ENCODE measurements at places on chromosomes 7 and 10. TPM values are rescaled to one million over a fixed set of nuclear protein-coding genes. Genes with fewer than 3 reads are reported as not detected.

The RBM17 gene
- total RNA-seq = 21.5 TPM

The NACAD gene
- total RNA-seq = 0.96 TPM

The CCDC136 gene
- 0.43 TPM for total RNA-seq

The FUOM gene
- total RNA-seq = 28.2 TPM

The TMEM236 gene
- not detected for total RNA-seq

The SYT15B gene
- total RNA-seq = 0.21 TPM
